ENCODE measurements at places on chromosomes 12 and 14.

DNA sequence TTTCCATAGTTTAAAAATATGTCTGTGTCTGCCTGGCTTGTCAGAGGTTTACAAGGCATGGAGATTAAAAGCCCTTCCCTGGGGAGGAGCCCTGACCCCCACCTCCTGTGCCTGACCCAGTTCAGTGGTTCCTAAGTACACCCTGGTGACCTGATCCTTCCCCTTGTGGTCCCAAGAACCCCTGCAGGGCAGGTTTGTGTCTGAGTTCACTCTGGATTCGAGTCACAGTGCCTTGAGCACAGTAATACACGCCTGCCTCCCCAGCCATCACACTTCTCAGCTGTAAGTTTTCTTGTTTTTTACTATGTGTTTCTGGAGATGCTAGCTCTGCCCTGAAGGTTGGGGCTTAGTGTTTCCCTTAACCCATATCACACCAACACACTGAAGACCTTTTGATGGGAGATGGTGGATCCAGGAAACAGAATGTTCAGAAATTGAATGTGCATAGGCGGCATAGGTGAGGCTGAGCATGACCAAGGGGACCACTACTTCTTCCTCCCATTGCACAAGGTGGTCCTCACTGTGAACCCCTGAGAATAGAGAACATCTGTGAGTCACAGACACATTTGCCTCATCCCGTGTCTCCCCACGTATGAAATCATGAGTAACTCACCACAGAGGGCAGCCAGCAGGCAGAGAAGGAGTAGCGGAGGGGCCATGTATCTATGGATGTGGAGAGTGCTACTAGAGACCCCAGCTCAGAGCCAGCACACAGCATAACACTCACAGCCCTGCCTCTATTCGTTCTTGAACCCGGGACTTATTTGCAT is 962.9 kb downstream of the TMEM121 start:
- no peak for DNase-seq

GRCh38 chr14:81312289-81312876 is 87.7 kb downstream of the STON2 start:
- no peak for DNase-seq

DNA sequence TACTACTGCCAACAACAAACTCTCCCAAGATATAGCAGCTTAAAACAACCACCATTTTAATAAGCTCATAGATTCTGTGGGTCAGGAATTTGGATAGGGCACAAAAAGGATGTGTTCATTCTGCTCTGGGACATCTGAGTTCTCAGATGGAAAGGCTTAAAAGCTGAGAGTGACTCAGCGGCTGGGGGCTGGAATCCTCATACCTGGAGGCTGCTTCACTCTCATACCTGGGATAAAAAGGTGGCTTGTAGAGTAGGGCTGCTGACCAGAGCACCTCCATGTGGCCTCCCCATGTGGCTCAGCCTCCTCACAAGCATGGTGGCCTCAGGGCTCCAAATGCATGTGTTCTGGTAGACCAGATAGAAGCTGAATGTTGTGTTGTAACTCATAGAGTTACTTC is 20.2 kb upstream of the PELI2 start:
- DNase-seq: no peak

DNA sequence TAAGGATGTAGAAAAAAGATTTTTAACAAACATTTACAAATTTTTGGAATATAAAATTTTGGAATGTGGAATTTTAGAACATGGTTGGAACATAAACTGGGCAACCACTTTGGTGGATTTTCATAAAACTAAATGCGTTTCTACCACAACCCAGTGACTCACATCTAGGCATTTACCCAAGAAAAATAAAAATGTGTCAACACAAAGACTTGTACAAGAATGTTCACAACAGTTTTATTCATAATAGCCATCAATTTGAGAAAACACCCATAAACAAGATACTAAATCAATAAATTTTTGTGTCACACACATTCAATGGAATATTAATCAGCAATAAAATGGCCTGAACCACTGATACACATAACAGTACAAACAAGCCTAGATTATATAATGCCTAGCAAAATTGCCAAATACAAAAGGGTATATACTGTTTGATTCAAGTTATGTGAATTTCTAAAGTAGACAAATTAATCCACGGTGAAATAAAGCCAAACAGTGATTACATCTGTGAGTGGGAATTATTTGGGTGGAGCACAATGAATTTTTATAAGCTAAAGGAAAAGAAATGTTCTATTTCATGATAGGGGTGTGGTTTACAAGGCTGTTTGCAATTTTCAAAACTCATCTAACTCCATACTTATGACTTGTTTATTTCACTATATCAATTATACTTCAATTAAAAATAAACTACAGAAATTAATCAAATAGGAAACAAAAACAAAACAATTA is 415.2 kb upstream of the OR4E1 start:
- DNase-seq: no peak

GRCh38 chr12:98438656-98439230 is 76.6 kb upstream of the TMPO start:
- DNase-seq: no peak
